ENCODE measurements at places on chromosomes 6 and 20. TPM values are rescaled to one million over a fixed set of nuclear protein-coding genes. Genes with fewer than 3 reads are reported as not detected.
A peak's percentile ranks its signal among the peaks of the same experiment; 100 is the strongest.

Gene ZC2HC1B
- total RNA-seq, result not detected

Gene KCNK17
- 0.98 TPM for total RNA-seq

Gene C20orf96
- total RNA-seq, result 3.4 TPM

Gene TUBB2B
- total RNA-seq, result 2.4 TPM

Gene PDE10A
- 3.6 TPM for total RNA-seq

Gene TREM1
- total RNA-seq, result not detected

Gene SEC23B
- 6.8 TPM for total RNA-seq

Gene TMEM200A
- 0.63 TPM for total RNA-seq

Gene ZBP1
- not detected for total RNA-seq

Gene DYNLRB1
- total RNA-seq, result 189 TPM

Gene C6orf15
- not detected for total RNA-seq

DNA sequence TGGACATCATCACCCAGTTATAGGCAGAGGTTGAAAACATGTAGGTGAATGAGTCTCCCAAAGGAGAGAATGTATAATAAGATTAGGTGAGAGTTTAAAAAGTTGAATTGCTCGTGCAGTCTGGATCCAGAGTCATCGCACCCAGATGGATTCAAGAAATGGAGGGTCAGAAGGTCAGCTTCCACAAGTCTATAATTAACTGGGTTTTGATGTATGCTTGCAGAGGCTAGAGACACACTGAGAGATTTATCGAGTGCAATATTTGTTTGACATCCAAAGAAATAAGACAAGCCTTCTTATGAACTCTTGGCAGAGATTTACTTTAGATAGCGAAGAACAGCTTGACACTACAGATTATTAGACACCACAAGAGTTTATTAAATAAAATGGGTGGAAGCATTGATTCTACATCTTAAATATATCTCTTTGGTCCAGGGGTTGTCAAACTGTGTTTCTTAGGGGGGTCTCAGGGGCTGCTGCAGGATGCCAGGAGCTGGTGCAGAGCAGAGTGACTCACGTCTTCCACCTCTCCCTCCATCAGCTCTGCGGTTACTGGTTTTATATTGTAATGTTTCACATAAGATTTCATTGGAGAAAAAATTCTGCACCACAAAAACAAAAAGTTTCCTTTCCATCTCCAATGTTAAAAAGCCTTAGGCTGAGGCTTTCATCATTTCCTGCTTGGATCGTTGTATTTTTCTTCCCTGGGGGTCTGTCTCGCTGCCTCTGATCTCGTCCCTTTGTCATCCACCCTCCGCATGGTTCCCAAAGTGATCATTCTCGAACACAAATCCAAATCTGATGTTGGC is 176.2 kb upstream of the AHI1 start:
- no peaks in the 10 kb centered on the region for H3K36me3 ChIP-seq
- H3K27me3 ChIP-seq, result no peaks in the 10 kb centered on the region
- no peaks in the 10 kb centered on the region for H3K4me1 ChIP-seq
- no peak overlapping the region for H3K4me3 ChIP-seq
- no peak overlapping the region for H3K27ac ChIP-seq

- H3K4me1 ChIP-seq, result no peaks in the 10 kb centered on the region
- no peak overlapping the region for H3K27ac ChIP-seq
- no peak for DNase-seq
- H3K4me3 ChIP-seq, result no peak overlapping the region
- peaks cover 40% of the 10 kb centered on the region for H3K36me3 ChIP-seq
Measured at GRCh38 chr6:35426074-35426473, 26.1 kb upstream of the FANCE start.

DNA sequence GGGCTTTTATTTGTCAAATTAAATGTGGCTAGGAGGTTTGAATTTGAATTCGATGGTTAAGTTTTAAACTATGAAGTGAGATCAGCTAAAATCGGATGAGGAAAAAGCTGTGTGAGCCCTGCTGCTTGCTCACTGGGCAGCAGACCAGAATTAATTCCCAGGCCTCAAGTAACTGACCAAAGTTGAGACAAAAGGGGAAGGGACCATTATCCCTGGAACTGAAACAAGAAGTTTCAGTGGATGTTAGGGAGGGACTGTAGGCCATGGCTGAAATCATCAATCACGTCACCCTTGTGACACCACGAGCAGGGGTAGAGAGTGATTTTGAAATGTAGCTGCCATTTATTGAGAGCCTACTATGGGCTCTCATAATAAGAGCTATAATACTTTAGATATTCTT is 7.0 kb upstream of the PRSS35 start:
- no peaks in the 10 kb centered on the region for H3K27me3 ChIP-seq
- no peaks in the 10 kb centered on the region for H3K4me1 ChIP-seq

- peak overlapping the region; percentile 89 for H3K27ac ChIP-seq
- no peak for DNase-seq
- H3K36me3 ChIP-seq, result no peaks in the 10 kb centered on the region
- H3K27me3 ChIP-seq, result no peaks in the 10 kb centered on the region
Measured at GRCh38 chr6:156719395-156719719, 57.8 kb upstream of the ARID1B start.

DNA sequence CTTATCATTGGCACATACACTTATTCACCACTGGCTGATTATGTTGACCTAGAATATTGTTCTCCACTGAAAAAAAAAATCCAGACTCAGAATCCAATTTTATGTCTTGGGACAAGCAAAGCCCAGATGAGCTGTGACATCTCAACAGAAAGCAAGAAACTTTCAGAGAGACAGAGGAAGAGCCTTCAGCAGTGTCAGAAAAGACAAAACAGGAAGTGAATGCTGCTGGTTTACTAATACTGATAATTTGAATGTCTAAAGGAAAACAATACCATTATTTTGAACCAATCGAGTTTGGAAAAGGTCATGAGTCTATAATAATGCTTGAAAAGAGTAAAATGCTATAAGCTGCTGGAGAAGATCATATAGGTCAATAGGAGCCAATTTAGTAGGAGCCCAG is 179.8 kb upstream of the RIMS1 start:
- H3K27me3 ChIP-seq, result no peaks in the 10 kb centered on the region
- no peaks in the 10 kb centered on the region for H3K36me3 ChIP-seq
- H3K4me3 ChIP-seq, result no peak overlapping the region
- DNase-seq, result no peak
- H3K27ac ChIP-seq, result no peak overlapping the region

DNA sequence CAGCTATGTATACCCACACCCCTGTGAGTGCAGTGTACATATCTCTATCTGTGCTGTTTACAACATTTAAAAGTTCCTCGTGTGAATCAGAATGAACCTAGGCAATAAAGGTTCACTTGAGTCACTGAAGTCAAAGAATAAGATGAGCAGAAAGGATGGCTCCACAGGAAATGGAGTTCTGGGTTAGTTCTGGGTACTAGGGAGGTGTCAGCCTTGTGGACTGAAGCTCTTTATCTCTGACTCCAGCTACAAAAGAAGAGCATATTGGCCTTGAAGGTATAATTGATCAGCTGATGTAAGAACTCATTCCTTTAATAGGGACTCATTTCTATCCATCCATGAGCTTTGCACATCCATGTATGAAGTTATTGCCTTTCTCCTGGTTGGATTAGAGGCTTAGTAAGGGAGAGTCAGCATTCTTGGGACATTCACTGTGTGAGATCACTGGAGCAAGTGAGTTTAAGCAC is 73.9 kb upstream of the BACH2 start:
- no peak overlapping the region for H3K4me3 ChIP-seq
- no peak for DNase-seq
- H3K27me3 ChIP-seq, result no peaks in the 10 kb centered on the region

DNA sequence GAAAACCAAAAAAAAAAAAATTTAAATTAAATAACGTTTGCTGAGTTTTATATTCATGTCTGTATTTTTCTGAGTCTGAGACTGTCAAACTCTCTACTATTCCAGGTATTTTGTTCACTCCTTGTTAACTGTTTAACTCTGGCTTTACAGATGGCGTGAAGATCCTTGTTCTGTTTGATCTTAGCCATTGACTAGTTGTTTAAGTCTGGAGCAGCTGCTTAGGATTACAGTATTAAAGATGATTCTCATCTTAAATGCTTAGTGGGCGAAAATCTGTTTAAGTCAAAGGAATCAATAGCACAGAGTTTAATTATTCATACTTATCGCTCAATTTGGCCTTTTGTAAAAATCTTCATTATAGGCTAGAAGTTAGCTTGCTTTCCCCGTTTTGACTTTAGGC is 2.4 kb downstream of the PHACTR2 start:
- H3K27me3 ChIP-seq, result no peaks in the 10 kb centered on the region
- peak overlapping the region; percentile 94 for H3K27ac ChIP-seq
- H3K4me3 ChIP-seq, result peak overlapping the region; percentile 84
- peaks cover 37% of the 10 kb centered on the region for H3K4me1 ChIP-seq
- DNase-seq, result no peak
- no peaks in the 10 kb centered on the region for H3K36me3 ChIP-seq

- H3K4me1 ChIP-seq, result no peaks in the 10 kb centered on the region
- no peaks in the 10 kb centered on the region for H3K27me3 ChIP-seq
- H3K27ac ChIP-seq, result no peak overlapping the region
- H3K36me3 ChIP-seq, result no peaks in the 10 kb centered on the region
- DNase-seq, result no peak
- H3K4me3 ChIP-seq, result no peak overlapping the region
Measured at GRCh38 chr6:152771061-152771687, 20.6 kb downstream of the VIP start.

DNA sequence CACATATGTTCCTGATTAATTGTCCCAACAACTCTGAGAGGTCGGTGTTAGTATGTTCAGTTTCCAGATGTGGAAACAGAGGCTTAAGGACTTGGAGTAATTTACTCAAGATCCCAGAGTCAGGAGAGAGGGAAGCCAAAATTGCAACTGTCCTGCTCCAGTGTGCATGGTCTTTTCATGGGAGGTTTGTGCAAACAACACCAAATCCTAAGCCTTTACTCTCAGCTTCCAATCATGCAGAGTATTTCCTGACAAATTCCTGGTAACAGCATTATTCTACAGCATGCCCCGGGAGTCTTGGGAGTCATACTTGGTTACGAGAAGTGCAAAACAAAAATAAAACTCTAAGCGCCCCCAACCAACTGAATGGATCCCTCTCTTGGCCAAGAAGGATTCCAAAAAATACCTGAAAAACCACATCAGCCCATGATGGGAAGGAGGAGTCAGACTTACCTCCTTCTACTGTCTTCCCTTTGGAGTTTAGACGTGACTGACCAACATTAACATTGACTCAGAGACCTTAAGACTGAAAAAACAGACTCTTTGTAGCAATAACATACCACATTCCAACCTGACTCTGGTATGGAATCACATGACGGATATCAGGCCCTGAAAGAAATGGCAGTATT is 30.8 kb upstream of the PPP1R3G start:
- H3K27ac ChIP-seq, result no peak overlapping the region
- H3K36me3 ChIP-seq, result no peaks in the 10 kb centered on the region
- DNase-seq, result no peak
- no peak overlapping the region for H3K4me3 ChIP-seq

- no peak overlapping the region for H3K4me3 ChIP-seq
- no peak for DNase-seq
- no peaks in the 10 kb centered on the region for H3K27me3 ChIP-seq
- H3K27ac ChIP-seq, result no peak overlapping the region
- no peaks in the 10 kb centered on the region for H3K4me1 ChIP-seq
Measured at GRCh38 chr6:152386131-152386530, 251.0 kb downstream of the SYNE1 start.

GRCh38 chr6:43016943-43017334 is 2.9 kb downstream of the KLHDC3 start:
- H3K4me3 ChIP-seq, result peak overlapping the region; percentile 16
- DNase-seq, result no peak
- H3K27me3 ChIP-seq, result no peaks in the 10 kb centered on the region
- H3K36me3 ChIP-seq, result peaks cover 36% of the 10 kb centered on the region
- peak overlapping the region; percentile 90 for H3K27ac ChIP-seq

DNA sequence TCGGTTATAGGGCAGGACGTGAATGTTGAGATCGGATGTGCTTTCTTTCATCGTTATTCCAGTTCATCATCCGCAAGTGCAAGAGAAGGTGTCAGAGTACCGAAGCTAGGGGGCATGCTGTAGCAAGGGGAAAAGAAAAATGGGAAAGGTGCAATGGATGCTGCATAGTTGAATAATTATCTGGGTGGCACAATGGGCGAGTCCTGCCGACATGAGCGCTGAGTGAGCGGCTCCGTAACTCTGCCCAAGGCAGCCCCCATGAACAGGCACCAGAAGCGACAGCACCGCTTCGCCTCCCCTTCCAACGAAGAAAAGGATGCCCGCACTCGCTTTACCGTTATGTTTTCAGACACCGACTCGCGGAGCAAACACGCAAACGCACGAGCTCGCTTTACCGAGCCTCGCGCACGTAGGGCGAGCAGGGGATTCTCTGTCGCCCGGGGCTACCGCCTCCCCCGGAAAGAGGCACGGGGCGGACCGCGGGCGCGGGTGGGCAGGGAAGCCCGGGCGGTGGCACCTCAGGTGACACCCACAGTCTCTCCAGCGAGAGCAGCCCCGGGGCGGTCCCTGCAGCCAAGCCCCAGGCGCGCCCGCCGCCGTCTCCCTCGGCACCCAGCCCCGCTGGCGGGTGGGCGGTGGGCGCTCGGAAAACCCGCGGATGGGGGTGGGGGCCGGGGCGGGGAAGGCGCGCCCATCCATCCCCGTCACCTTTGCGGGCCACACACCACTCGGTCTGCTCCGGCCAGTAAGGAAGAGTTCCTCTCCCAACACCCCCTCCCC is 654 bp downstream of the WASF1 start:
- no peaks in the 10 kb centered on the region for H3K36me3 ChIP-seq
- H3K27ac ChIP-seq, result peak overlapping the region; percentile 82
- H3K4me3 ChIP-seq, result peak overlapping the region; percentile 93
- H3K27me3 ChIP-seq, result no peaks in the 10 kb centered on the region
- peak; percentile 66 for DNase-seq
- H3K4me1 ChIP-seq, result no peaks in the 10 kb centered on the region

- no peaks in the 10 kb centered on the region for H3K27me3 ChIP-seq
- H3K36me3 ChIP-seq, result no peaks in the 10 kb centered on the region
- no peaks in the 10 kb centered on the region for H3K4me1 ChIP-seq
- DNase-seq, result no peak
Measured at GRCh38 chr20:48850257-48850976, 22.6 kb upstream of the PREX1 start.

GRCh38 chr20:35344354-35344837 is 52.2 kb upstream of the FAM83C start:
- H3K36me3 ChIP-seq, result peaks cover 38% of the 10 kb centered on the region
- H3K4me3 ChIP-seq, result no peak overlapping the region
- peak; percentile 62 for DNase-seq
- H3K27me3 ChIP-seq, result no peaks in the 10 kb centered on the region

DNA sequence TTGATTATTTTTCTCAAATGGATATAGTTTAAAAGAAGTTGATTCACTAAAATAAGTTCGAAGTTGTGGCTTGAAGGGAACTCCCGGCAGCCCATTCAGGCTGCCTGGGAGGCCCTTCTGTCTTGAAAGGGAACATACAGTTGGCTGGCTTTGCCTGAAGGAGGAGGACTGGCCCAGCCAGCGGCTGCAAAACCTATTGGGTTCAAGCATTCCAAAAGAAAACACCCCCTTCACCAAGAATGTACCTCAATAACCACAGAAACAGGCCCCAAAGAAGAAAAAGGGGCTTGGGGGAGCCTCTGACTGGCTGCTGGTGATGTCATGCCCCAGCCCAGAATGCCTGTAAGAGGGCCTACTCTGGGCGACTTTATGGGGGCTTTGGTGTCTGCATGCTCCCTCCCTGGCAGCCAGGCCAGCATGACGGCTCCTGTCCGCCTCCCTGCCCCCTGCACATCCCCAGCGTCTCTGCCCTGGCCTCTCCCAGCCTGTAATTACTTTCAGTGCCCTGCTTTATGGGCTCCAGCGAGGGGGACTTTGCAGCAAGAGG is 36.5 kb downstream of the MAFB start:
- no peak for DNase-seq
- H3K4me3 ChIP-seq, result no peak overlapping the region
- H3K27me3 ChIP-seq, result no peaks in the 10 kb centered on the region

- no peak overlapping the region for H3K27ac ChIP-seq
- peaks cover 28% of the 10 kb centered on the region for H3K27me3 ChIP-seq
- H3K36me3 ChIP-seq, result no peaks in the 10 kb centered on the region
- peak overlapping the region; percentile 51 for H3K4me3 ChIP-seq
- DNase-seq, result no peak
Measured at GRCh38 chr6:3229566-3230178, 2.2 kb upstream of the TUBB2B start.
